ENCODE measurements at places on chromosomes 12 and 14.
A peak's percentile ranks its signal among the peaks of the same experiment; 100 is the strongest.

DNA sequence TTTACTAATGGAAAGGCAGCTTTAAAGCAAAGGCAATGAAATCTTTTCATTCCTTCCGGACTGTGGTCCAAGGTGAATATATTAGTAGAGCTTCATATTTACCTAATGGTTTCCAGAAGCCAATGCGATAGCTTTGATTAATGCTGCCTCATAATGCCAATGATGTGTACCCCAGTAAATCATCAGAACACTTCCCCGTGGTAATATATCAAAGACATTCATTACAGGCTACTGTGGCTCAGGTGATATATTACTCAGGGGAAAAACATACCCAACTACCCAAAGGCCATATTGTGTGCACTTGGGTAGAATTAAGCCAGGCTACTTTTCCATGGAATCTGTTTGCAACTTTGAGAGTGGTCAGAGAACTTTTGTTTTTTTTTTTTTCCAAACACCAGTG is 69.4 kb upstream of the DACT1 start:
- no peak for DNase-seq

- no peak for DNase-seq
These were observed 1325.1 kb downstream of the SLC16A7 start for GRCh38 chr12:60920841-60921495.

- peak; percentile 20 for DNase-seq
These were observed 36.6 kb downstream of the DCAF4 start for GRCh38 chr14:72962829-72963312.

- DNase-seq = no peak
These were observed 34.2 kb downstream of the BICD1 start for GRCh38 chr12:32140877-32141276.

GRCh38 chr12:110252716-110253115 is 28.3 kb upstream of the ATP2A2 start:
- no peak for DNase-seq

GRCh38 chr14:91143862-91144261 is 30.0 kb downstream of the DGLUCY start:
- no peak for DNase-seq

- DNase-seq = no peak
These were observed 46.7 kb downstream of the YEATS4 start for GRCh38 chr12:69406217-69406616.

DNA sequence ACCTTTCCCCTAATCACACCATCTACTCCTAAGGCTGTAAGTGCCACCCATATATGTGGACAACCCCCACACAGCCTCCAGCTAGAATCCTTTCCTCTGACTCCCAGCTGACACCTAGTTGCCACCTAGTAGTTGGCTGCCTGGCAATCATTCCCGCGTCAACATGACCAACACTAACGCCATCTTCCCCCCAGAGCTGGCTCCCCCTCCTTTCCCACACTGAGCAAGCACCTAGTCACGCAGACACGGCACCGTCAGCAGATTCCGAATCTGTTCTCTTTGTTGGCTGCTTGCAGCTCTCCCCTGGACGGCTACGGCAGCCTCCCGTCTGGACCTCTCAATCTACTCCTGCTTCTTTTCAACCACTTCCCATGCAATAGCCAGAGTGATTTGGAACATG is 27.7 kb downstream of the UBR7 start:
- no peak for DNase-seq

GRCh38 chr12:114266536-114266935 is 139.4 kb downstream of the TBX5 start:
- DNase-seq = no peak

DNA sequence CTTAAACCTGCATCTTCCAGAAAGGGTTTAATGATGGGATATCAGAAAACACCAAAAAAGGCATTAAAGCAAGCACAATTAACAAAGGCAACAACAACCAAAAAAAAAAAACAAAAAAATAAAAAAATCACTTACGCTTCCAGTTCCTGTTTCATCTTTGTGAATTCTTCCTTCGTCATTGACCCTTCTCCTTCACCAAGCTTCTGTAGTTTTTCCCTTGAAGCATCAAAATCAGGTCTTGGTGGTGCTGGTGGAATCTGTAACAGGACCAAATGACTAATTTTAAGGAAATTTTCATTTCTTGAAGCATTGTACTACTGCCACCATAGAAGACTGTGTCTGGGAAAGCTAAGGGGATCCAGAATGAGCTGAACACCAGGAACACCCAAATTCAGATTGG is 24.5 kb downstream of the SNX6 start:
- DNase-seq = no peak

GRCh38 chr12:67263471-67263870 is 5.7 kb upstream of the CAND1 start:
- DNase-seq = no peak

DNA sequence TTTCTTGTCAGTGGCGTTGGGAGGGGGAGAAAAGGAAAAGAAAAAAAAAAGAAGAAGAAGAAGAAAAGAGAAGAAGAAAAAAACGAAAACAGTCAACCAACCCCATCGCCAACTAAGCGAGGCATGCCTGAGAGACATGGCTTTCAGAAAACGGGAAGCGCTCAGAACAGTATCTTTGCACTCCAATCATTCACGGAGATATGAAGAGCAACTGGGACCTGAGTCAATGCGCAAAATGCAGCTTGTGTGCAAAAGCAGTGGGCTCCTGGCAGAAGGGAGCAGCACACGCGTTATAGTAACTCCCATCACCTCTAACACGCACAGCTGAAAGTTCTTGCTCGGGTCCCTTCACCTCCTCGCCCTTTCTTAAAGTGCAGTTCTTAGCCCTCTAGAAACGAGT is 1.9 kb downstream of the ASCL1 start:
- DNase-seq = peak; percentile 44

GRCh38 chr12:56633468-56634241 is 3.5 kb upstream of the BAZ2A start:
- no peak for DNase-seq

- no peak for DNase-seq
These were observed 60.0 kb downstream of the PPP2R5C start for GRCh38 chr14:101821528-101821927.

GRCh38 chr12:26274441-26275312 is 79.3 kb downstream of the SSPN start:
- DNase-seq = peak; percentile 99

DNA sequence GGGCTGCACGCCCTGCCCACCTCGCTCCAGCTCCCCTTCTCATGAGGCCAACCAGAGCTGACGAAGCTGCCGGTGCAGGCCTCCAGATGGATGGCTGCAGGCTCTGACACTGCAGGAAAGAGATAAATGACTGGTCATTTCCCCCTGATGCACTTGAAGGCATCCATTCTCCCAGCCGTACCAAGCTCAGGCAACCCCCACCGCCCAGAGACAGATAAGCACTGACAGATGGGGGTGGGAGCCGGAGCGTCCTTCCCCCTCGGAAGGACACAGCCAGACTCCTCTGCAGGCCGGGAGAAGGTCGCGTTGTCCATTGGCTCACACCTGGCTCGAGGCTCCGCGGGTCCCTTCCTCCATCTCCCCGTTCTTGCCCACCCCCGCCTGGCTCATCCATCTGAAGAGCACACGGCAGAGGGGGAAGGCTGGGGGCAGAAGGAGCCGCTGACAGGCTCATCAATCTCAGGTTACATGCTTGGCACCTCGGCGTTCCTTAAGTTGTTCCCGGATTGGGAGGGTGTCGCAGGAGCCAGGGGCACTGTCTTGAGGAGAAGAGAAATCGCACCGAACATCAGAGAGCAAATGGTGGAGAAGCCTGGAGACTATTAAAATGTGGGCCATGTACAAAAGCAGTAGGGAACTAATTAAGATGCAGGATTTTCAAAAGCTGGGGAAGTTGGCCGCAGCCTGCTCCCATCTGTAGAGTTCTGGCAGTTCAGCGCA is 151.6 kb downstream of the DPF3 start:
- peak; percentile 58 for DNase-seq

DNA sequence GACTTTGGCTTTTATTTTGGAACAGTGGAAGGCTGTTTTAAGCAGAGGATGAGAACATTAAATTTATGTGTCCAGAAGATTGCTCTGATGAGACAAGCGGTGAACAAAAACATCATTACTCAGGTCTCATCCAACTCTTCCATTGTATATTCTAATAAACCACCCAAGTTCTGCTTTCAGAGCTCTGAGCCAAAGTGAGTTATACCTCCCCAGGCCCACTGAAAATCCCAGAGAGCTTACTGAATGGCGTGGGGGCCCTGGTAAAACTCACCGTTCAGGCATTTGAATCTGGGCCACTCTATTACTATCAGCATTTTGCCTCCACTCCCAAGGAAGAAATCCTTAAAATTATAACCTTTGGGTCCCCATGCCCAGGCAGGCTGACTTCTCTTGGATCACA is 122.0 kb upstream of the HIF1A start:
- DNase-seq = no peak

DNA sequence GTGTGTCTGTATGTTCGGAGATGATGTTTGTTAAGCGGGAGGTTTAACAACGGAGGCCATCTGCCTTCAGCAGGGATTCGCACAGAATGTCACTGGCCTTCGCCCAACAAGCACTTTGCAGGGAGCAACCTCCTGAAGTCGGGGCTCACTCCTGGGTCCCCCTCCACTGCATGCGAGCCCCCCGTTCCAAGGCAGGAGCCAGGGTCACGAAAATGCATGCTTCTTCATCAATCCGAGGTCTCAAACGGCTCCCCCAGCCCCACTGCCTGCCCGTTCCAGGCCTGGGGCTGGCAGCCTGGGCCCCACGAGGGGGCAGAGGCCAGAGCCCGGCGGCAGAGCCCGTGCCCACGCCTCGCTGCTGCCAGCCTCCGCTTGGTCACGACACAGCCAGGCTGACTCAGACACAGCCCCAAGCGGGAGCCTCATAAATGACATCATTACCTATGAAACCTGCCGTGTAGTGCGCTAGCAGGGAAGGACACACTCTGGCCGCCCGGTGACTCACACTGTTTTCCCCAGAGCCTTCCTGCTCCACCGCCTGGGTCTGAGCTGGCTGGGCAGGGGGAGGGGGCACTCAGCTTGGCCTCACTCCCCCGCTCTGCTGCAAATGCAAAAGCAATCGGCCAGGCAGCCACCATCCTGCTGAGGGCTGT is 169.5 kb upstream of the RTL1 start:
- peak; percentile 91 for DNase-seq

GRCh38 chr12:128707488-128707887 is 116.3 kb downstream of the SLC15A4 start:
- DNase-seq = no peak

DNA sequence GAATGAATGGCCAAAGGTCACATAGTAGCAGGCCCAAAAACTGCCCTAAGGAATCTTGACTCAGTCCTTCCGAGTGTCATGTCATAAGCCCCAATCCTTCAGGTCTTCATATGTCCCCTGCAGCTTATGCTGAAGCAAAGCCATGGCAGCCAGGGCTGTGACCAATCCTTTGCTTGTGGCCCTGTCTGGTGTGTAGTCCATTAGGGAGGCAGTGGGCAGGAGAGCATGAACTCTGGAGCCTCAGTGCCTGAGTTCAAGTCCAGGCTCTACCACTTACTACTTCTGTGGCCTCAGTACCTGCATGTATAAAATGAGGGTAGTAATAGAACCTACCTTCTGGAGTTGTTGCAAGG is 20.3 kb downstream of the PLEKHG3 start:
- DNase-seq = no peak

DNA sequence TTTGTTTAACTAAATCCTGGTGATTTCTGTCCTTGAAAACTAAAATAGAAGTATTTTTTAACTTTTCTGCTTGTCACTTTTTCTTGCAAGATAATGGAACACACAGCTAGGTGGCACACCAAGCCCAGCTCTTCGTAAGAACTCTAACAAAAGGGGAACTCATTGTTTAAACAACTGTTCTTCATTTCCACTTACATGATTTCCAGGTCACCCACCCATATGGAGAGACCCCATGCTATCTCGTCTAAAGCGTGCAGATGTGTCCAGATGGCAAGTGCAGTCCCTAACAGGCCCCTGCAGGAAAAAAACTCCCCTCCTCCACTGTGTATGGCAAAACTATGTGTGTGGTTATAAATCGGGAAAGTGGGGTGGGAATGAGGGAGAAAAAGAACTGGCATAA is 43.3 kb upstream of the NT5DC3 start:
- peak; percentile 91 for DNase-seq

GRCh38 chr12:108640802-108641445 is 7.2 kb upstream of the SELPLG start:
- DNase-seq = no peak

DNA sequence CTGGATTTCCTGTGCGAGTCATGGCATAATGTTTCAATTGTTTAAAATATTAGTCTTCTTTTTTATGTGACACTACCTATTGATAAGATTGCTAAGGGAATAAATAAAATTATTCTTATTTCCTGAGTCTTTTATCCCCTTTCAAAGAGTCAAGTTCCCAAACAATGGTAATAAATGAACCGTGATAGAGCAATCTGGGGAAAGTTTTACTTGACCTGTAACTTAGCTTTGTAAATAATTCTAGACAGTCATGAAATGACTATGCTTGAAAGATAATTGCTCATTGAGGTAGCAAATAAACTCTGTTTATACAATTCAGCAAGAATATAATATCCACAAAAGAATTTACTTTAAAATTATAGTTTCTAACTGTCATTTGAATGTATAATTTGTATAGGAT is 82.1 kb downstream of the TSPAN8 start:
- DNase-seq = no peak

GRCh38 chr12:64528616-64529015 is 76.7 kb downstream of the TBK1 start:
- DNase-seq = no peak

- no peak for DNase-seq
These were observed 210.9 kb downstream of the EXOC5 start for GRCh38 chr14:57057803-57058202.

DNA sequence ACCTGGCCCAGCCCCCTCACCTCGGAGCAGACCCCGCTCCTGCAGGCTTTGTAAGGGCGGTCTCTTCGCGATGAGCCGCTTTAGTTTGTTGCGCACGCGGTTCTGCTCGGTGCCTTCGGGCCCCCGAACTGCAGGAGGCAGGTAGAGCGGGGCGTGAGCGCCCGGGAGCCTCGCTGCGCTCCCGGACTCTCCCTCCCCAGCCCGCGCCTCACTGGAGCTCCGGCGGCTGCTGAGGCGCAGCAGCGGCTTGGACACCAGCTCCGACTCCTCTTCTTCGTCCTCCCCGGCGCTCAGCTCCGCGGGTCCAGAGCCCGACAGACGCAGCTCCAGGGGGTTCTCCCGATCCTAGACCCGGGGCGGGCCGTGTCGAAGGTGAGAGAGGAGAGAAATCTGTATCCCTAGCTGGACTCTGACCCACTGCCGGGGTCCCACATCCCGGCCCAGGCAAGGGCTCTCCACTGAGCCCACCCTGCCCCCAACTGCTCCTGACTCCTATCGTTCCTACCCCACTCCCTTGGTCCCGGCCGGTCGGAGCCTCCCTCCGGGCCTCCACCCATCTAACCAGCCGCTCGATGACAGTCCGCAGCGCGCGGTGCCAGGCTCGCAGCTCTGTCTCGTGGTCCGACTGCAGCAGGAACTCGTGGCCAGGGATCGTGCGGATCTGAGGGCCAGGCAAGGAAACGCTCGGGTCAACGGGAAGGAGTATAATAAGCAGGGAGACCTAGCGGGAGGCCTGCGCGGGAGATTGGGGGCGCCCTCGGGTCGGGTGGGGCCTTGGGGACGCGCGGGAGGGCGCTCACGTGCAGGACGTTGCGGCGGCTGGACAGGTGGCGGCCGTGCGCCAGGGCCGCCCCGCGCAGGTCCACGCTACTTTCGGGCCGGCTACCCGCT is 4.2 kb downstream of the ARHGAP9 start:
- DNase-seq = no peak

Measured in common myeloid progenitor, CD34-positive (primary cell).